Inflammatory macrophage treated with lipopolysaccharide for 4 hours (primary cell): ENCODE measurements at places on chromosomes 11 and 22.
A peak's percentile ranks its signal among the peaks of the same experiment; 100 is the strongest.

DNA sequence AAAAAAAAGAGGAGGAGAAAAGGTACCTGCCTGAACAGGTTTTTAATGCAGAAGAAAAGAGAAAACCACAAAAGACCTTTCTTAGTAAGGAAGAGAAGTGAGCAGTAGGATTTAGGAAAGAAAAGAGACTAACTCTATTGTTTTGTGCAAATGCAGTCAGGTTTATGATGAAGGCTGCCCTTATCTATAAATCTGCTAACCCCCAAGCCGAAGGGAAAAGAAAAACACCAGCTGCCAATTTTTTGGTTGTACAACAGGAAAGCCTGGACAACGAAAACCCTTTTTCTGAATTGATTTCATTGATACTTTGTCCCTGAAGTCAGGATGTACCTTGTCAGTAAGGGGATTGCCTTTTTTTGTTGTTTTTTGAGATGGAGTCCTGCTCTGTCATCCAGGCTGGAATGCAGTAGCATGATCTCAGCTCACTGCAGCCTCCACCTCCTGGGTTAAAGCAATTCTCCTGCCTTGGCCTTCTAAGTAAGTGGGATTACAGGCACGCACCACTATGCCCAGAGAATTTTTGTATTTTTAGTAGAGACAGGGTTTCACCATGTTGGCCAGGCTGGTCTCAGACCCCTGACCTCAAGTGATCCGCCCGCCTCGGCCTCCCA lies 21.2 kb downstream of the POLD4 start:
- no peak for DNase-seq

DNA sequence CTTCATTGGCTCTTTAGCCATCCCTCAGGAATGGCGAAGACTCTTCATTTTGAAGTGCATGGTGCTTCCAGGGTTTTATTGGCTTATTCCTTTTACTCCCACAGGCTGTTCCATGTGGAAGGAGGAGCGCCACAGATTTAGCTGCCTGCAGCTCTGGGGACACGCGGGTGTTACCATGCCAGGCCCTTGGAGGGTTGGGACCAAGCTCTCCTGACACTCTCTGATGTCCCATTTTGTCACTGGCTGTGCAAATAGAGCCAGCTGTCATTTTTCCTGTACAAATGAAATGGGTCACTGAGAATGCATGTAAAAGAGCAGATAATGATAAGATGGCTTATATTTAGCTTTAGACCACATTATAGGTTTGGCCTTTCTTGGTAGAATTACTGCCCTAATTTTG lies 9.2 kb downstream of the THYN1 start:
- DNase-seq, result no peak

- peak; percentile 43 for DNase-seq
Measured at GRCh38 chr11:63999349-64000025, 13.2 kb downstream of the OTUB1 start.

DNA sequence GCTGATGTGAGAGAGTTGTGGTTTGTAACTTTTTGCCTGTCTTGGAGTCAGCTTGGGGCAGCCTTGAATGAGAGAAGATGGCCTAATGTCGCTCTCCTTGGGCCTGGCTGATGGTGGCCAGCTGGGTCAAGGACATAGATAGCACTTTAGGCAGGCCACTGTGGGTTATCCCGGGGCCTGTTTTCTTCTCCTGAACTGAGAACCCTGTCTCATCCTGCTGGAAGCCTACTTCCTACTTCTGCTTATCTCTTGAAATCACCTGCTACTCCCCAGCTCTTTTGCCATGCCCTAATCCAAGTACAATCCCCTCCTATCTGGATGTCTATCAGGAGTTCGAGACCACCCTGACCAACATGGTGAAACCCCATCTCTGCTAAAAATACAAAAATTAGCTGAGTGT lies 49.5 kb downstream of the OSBP2 start:
- no peak for DNase-seq

DNA sequence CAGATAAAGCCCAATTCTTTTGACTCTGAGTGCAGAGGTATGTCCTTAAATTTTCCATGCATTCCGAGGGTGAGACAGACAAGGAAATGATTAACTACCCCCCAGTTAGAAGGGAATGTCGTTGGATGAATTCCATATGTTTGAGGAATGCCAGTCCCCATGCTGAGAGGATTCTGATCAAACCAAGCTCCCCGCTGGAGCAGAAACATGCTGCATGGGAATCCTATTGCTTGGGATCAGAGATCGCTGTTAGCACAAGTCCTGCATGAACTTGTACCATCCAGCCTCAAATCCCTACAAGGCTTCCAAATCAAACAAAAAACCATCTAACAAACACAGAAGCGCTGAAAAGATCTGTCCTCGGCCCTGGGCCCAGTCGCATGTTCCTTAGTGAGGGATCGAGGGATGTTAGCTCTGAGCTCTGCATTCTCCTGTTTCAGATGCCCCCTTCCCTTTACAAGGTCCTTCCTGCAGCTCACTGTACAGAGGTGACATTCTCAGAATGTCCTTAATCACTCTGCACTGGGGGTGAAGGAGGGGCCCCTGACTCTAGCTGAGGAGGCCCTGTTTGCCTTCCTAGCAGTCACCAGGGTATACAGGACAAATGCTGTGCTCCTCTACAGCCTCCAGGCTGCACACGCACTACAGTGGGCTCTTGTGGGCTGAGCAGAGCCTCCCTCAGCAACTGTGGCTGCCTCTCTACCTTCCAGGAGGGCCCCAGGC lies 353.4 kb downstream of the TENM4 start:
- DNase-seq, result no peak
